NCI-H146 (cell line): ENCODE measurements at places on chromosomes 7 and 10.

DNA sequence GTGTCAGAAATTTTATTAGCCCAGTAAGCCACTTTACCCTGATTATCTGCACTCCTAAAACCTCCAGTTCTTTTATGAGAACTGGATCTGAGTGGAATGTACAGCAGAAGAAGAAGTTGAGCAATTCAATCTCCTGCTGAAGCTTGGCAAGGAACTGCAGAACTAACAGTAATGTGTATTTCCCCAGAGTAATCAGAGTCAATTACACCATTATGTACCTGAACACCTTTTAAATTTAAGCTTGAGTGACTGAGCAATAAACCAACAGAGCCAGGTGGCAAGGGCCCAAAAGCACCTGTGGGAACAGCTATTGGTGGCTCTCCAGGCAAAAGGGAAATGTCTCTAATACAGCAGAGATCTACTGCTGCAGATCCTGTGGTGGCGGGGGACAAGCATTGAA, 40.1 kb upstream of the AKR1C2 start:
- DNase-seq = peak; percentile 88

DNA sequence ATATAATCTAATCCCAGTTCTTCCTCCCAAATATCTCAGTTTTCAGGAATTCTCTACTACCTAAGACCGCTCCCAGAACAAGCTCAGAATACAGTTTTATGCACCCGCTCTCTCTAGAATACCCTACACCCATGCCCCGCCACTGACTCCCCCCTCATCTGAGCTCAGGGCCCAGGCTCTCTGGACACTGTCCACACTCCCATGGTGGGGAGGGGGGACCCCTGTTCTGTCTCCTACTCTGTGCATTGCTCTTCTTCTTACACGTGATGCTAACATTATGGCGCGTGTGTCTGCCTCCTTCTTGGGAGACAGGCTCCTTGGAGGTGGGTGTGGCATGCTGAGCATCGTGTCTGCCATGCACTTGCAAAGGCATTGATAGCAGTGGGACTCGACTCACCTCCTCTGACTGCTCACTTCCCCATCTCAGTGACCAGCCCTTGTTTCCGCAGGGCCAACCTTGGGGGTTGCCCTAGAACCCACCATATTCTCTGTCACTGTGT, 127.9 kb downstream of the TCERG1L start:
- no peak for DNase-seq

DNA sequence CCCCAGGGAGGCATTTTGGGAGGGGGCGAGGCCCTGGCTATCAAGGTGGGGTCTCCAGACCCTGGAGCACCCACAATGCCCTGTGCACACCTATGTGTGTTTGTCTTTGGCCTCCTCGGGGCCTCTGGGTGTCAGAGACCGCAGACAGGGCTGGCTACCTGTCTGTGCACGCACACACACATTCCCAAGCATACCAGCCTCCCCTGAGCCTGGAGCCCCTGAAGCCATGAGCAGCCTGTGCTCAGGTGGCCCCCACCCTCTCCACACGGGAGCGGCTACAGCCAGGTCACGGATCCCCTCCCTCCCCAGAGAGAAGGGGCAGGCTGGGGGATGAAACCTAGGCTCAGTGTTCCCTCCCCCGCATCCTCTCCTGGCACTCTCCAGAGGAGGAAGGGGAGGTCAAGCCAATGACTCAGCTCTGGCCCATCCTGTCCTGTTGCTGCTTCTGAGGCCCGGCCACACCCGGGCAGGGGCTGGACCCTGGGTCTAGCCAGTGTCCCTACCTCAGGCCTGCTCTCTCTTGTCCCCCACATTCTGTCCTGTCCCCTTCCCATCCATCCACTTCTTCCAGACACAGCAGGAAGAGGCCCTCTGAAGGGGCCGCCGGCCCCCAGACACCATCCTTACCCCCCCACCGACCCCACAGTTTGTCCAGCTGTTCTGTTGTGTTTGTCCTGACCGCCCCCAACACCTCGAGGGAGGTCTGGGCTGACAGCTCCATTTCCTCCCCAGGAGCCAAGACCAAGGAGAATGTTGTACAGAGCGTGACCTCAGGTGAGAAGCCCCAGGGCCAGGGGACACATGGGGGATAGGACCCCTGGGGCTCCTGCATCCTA, 720 bp downstream of the SNCG start:
- DNase-seq = peak; percentile 28

DNA sequence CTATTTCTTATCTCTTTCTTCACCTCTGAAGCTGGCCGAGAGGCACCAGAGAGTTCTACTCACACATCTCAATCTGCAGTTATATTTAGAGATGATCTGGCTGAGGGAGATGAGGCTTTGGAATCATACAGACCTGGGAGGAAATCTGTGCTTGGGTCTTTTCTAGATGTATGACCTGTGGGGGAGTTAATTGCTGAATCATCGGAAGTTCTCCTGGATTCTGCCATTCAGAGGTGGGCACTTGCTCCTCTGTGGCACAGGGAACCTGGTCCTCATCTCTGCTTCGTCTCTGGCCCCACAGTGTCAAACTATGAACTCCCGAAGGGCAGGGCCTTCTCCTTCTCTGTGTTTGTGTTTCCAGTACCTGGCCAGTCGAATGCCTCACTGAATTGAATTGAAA, 52.5 kb downstream of the BLNK start:
- DNase-seq = no peak

GRCh38 chr10:94591461-94592205, 46.0 kb downstream of the HELLS start:
- no peak for DNase-seq
